Activated B cell treated with CpG ODN at 0.5 μM for 24 hours (primary cell): ENCODE measurements at places on chromosomes 5 and 9. TPM values are rescaled to one million over a fixed set of nuclear protein-coding genes. Genes with fewer than 3 reads are reported as not detected.

The CA9 gene
- 0.86 TPM in 1 of 2 replicates, not detected in the other for total RNA-seq

The LRRTM2 gene
- 0.07 and 0.29 TPM in 2 replicates for total RNA-seq

DNA sequence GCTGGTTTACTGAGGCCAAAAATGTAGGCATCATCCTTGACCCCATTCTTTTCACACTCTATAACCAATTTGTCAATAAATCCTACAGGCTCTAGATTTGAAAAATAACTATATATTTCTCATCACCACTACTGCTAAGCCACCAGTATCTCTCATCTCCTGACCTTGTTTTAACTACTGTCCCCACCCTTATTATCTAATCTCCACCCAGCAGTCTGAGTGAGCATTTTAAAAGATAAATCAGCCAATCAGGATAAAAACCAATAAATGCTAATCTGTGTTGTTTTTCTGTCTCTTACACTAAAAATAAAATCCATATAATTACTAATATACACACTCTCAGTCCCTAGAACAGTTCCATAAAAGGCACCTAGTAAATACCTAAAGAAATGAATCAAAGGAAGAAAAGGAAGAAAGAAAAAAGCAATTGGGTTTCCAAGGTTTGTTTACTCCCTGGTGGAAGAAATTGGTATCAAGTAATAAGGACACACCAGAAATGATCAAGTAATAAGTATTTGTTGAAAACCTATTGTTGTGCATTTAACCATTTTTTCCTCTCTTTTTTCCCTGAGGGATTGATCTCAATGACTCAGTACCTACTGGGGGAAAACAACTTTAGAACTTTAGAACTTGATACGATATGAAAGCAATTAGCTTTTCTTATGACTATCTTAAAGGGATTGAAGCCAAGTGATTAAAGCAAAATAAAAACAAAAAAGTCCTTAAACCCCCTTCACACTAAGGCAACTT is 19.3 kb downstream of the MRPS27 start:
- H3K4me3 ChIP-seq, result peak overlapping the region; percentile 29
- peak overlapping the region; percentile 14 for H3K27ac ChIP-seq
- H3K27me3 ChIP-seq, result no peaks in the 10 kb centered on the region
- DNase-seq, result no peak

DNA sequence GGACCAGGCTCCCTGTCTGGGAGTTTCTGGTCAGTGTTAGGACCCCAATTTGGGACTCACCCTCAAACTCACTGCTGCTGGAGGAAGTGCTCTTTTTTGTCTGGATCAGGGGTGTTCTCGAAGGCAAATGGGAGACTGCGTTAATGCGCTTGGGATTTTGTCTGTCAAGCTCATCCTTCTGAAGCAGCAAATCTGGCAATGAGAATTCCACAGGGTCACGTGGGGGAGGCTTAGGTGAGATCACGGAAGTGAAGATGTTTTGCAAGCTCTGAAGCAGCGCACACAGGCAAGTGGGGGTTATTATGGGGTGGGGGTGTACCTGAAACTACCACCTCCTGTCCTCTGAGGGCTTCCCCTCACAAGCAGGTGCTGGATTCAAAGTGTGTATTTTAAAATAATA is 10.5 kb upstream of the TEX53 start:
- H3K36me3 ChIP-seq, result no peaks in the 10 kb centered on the region
- H3K4me1 ChIP-seq, result no peaks in the 10 kb centered on the region
- no peak for DNase-seq
- peaks cover 3% of the 10 kb centered on the region for H3K27me3 ChIP-seq
